ENCODE measurements at places on chromosomes 11 and 22.

DNA sequence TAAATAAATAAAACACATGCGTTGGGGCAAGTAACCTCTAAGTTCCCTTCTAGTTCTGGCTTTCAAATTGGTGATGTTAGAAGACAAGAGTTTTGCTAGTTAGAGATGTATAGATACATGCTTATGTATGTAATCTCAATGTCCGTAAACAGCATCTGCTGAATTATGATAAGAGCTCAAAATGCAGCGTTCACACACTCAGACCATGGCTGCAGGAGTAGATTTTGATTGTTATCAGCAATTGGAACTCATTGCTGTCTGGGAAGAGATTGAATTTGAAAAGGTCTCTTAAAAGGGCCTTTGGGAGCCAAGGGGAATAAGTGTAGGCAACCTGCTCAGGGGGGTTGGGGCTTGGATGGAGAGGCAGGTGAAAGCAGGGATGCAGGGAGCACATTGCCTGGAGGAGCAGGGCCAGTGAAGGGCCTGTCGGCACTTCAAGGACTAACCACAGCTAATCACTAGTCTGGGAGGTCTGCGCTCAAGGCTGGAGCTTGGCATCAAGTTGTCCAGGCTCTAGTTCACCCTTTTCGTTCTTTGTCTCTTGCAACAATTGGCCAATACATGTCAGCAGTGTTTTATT is 2.7 kb upstream of the RAG1 start:
- DNase-seq: no peak

DNA sequence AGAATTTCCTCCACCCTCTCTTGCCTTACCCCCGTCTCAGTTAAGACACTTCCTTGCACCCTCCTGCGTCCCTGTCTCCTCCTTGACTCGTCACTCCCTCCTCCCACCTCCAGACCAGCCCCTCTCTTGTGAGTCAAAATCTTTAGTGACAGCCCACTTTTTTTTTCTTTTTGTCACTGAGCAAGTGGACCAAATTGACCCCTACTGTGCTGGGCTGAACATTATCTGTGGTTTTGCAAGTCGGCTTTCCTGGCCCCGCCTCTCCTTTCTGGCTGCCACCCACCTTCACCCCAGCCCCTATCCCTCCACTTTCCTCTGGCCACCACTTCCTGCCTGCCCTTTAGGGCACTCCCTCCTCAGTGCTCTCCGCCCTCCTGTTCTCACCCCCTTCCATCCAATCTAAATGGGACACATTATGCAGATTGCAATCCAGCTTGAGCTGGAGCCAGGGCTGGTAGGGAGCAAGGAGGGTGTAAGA is at the start of gene APLNR:
Gene APLNR (minus strand): TSS at position 47 of the 478 bp plus-strand sequence. CDS start 246 bp downstream, outside the sequence.
- DNase-seq: no peak

DNA sequence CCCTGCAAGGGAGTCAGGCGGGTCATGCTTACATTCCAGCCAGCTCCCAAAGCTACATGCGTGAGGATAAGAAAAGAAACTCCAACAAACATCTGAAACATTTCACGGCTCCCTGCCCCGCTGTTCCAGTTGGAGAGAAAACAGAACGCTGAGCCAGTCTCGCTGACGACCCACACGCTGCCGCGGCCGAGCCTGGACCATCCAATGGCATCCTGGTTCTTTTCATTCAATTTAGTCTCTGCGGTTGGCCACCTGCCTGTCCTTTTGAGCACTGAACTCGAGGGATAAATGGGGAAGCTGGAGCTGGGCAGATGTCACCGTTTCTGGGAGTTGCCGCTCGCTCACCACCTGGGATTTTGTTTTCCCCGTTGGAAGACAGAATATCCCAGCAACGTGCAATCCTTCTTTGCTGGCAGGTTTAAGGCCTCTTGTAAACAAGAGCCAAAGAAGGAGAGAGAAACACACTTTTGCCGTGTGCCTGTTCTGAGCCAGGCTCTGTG is 45.3 kb upstream of the SHISAL1 start:
- no peak for DNase-seq

DNA sequence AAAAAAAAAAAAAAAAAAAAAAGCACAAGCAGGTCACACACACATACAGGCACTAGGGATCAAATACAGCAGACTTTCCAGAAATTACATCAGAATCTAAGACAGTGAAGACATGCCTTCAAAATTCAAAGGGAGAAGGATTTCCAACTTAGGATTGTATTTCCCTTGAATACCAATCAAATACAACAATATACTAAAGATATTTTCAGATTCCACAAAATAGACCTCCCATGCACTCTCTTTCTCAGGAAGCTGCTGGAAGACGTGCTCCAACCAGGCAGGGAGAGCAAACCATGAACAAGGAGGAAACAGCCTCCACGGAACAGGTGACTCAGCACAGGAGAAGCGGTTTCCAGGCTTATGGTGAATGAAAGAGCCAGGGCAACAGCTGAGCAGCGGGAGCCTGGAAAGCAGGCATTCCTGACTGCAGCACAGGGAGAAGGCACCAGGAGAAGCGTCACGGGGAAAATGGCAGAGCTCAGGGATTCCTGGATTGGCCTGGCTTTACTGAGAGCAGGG is 32.0 kb downstream of the TMEM184B start:
- no peak for DNase-seq

GRCh38 chr22:44393066-44393465 is 80.3 kb upstream of the SHISAL1 start:
- no peak for DNase-seq

- no peak for DNase-seq
Measured at GRCh38 chr22:30673136-30673535, 5.5 kb upstream of the DUSP18 start.

DNA sequence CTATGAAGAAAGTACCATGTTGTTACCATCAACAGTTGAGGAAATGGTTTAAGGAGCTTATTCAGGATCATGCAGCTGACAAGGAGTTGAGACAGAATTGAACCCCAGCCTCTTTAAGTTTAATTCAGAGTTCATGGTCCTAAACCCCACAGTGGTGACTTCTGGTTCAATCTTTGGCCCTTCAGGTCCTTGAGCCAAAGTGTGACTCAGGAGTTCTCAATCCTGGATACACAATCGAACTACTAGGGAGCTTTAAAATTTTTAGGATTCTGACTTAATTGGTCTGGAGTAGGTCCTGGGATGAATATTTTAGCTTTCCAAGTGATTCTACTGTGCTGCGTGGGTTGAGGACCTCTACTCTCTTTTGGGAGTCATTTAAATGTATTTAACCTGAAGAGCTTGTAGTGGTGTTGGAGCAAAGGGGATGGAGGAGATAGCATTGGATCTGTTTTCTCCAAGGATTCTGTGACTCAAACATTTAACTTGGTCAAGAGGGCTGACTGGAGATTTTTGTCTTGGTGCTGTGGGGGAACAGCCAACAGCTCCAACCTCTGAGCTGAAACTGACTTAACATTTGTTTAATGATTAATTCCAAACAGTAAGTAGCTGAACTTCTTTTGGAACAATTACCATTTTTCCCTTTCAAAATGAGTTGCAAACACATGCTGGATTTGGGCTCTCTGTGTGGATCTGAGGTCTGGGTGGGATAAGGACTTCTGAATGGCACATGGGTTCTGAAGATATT is 80.1 kb downstream of the INSC start:
- no peak for DNase-seq

DNA sequence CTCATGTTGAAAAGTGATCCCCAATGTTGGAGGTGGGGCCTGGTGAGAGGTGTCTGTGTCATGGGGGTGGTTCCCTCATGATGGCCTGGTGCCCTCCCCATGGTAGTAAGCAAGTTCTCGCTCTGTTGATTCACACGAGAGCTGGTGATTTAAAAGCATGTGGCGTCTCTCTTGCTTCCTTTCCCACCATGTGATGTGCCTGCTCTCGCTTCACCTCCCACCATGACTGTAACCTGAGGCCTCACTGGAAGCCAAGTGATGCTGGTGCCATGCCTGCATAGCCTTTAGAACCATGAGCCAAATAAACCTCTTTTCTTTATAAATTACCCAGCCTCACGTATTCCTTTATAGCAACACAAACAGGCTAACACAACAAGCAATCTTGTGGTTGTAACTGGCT is 52.4 kb downstream of the VSIG10L2 start:
- no peak for DNase-seq

DNA sequence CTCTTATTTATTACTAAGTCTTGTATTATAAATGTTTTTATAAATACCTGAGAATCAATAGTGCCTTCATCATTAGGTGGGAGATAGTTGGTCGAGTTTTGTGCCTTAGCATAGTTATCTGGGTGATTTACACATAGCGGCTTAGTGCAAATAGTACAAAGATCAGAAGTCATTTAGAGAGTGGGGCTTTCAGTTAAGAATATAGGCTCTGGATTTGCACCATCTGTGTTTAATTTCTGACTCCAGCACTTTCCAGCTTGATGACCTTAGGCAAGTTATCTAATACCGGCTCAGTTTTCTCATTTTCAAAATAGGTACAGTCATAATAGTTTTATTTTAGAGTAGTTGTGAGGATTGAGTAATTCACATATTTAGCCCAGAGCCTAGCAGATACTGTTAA is 26.4 kb downstream of the PDE3B start:
- no peak for DNase-seq

DNA sequence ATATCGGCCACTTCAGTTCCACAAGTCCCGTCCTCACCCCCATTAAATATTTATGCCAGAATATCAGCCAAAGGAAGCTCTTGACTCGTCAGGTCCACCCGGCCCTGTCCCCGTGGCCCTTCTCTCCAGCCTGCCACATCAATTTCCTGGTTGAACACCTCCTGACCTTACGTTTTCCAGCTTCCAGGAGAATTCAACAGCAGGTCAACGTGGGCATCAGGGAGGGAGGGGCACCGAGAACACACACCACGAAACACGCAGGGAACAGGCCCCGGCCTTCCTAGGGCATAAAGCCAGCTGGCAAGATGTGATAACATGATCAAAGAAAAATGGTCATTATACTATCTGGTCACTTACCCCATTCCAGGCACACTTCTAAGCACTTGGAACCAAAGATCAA is 15.3 kb downstream of the SULT4A1 start:
- no peak for DNase-seq

GRCh38 chr11:1921574-1922141 is 2.2 kb downstream of the TNNT3 start:
- DNase-seq: no peak

DNA sequence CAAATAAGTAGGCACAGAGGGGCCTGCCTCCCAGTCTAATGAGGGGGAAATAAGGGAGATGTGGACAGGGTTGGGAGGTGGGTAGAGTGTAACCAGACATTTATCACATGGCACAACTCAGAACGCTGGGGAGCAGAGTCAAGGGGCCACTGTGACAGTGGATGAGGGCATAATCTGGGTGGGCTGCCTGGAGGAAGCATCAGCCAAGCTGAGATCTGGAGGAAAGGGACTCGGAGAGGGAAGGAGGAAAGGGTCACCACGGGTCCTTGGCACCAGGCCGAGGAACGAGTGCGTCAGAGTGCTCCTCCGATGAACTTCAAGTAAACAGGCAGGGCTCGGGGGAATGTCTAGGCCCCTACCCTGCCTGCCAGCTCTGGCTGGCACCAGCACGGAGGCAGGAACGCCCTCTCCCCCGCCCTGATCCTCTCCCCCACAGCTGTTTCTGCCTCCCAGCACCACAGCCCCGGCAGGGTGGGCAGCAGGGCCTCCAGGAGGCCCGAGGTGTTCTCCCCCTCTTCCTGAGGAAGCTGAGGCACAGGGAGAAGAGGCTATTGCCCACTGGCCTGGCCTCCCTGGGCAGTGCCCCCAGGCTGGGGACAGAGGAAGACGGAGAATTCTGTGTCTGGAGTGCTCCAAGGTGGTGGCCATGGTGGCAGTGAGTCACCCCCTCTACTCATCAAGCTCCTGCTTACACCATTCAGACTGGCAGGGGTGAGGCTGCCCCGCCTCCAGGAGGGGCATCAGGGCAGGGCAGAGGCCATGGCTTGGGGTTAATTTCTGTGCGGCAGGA is 4.2 kb downstream of the ALDH3B1 start:
- no peak for DNase-seq

- DNase-seq: no peak
Measured at GRCh38 chr11:2593393-2593950, 106.3 kb downstream of the KCNQ1OT1 start.

GRCh38 chr11:76765863-76766350 is 17.2 kb upstream of the TSKU start:
- DNase-seq: no peak

GRCh38 chr22:17882727-17883126 is 108.5 kb upstream of the BID start:
- no peak for DNase-seq

- DNase-seq: no peak
Measured at GRCh38 chr22:35642305-35642741, 5.9 kb upstream of the APOL6 start.

DNA sequence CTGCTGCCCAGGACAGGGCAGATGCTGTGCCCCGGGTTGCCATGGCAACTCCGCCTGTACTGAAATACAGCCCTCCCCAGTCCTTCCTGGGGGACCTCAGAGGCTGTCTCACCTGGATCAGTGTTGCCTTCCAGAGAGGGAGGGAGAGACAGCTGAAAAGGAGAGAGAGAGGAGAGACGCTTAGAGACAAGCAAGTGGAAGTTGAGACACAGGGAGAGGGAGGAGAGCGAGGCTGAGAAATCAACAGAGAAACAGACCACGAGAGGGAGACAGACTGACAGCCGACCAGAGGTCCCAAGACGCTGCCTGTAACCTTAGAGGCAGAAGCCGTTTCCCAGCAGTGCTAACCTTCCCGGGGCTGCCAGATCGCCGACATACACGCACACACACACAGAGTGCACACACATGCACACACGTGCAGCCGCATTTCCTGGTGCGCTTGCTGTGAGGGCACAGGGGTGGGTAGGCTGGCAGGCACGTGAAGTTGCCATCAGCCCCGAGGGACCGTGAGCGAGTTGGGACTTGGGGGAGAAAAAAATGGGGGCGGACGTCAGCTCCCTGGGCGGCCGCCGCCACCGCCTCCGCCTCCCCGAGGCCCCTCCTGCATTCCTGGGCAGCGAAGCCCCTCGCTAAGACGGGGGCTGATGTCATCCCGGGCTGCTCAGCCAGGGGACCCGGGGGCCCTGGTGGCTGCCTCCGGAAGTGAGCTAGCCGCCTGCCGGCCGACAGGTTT is 88.6 kb upstream of the CRYBB3 start:
- DNase-seq: peak; percentile 21

DNA sequence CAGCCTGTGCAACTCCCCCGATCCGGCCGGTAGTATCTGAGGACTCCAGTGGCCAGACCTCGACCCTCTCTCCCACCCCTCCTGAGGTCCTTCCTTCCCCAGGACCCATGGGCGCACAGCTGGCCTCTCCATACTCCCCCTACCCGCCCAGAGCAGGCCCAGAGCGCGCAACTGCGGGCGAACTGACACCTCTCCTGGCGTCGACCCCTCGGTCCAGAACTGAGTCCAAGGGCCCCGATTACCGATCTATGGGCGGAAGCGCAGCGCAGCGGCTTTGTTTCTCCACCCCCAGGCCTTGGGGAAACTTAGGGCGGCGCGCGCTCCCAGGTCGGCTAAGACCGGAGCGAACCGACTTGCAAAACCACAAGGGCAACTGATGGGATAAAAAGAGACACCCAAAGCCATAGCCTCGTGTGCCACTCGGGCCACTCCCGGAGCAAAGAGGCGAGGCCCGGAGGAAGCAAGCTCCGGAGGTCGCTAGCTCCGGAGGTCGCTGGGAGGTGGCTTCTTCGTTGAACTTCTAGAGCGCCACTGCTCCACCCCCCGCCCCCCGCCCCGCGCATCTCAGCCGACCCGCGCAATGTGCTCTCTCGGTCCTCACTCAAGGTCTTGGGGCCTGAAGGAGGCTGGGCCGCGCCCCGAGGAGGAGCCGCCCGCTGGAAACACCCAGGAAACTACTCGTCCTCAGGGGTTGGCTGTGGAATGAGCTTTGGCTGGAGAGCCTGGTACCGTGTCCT is 9.8 kb upstream of the ALX4 start:
- DNase-seq: no peak

- DNase-seq: no peak
Measured at GRCh38 chr11:2713094-2713493, 13.3 kb upstream of the KCNQ1OT1 start.

Measured in stimulated activated effector memory CD8-positive, alpha-beta T cell treated with anti-CD3 and anti-CD28 coated beads, Interleukin-12 subunit alpha, Interleukin-12 subunit beta, amount 100 ng/mL, for 72 hours (primary cell).